ENCODE measurements at places on chromosomes 11 and 22.

- peak; percentile 23 for DNase-seq
These were observed 21.9 kb downstream of the SUN2 start for GRCh38 chr22:38733724-38734381.

DNA sequence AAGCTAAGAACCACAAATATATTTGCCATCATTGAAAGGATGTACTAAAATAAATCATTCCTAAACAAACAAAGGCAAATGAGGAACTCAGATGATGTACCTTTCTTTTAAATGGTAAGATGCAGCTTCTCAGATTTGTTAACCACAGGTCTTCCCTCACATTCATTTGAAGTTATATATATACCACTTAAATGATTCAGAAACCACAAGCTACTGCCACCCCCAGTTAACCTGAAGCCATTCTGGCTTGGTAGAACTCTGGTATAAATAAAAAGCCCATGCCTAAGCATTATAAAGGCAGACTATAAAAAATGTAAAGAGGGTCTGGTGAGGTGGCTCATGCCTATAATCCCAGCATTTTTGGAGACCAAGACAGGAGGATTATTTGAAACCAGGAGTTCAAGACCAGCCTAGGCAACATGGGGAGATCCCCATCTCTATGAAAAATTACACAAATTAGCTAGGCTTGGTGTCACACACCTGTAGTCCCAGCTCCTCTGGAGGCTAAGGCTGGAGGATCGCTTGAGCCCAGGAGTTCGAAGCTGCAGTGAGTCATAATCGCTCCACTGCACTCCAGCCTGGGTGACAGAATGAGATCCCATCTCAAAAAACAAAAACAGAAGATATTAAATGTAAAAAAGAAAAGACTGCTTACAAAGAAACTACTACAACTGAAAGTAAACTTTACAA lies 1185.3 kb downstream of the JRKL start:
- DNase-seq = no peak

DNA sequence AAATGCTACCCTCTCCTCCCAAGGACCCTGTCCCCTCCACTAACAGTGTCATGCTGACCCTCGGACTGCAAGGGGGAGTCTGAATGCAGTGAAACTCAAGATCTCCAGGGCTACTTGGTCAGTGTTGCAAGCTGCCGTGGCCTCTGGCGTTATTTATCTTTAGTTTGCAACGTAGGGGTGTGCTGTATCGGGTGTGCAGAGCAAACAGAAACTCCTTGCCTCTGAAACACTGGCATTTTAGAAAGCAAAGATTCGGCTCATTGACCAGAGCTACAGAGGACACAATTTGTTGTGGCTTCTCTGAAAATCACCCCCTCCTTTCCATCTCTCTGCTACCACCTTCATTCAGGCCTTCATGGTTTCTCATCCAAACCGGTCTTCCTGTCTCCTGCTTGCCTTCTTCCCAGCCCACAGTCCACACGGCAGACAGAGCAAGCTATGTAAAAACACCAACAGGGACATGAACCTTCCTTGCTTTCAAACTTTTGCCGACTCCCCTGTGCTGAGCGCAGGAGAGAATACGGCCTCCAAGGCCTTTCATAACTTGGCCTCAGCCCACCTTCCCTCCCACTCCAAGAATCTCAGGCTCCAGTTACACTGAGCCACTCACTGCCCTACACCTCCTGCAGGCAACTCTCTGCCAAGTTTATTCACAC lies 14.9 kb downstream of the FZD4 start:
- DNase-seq = peak; percentile 56

DNA sequence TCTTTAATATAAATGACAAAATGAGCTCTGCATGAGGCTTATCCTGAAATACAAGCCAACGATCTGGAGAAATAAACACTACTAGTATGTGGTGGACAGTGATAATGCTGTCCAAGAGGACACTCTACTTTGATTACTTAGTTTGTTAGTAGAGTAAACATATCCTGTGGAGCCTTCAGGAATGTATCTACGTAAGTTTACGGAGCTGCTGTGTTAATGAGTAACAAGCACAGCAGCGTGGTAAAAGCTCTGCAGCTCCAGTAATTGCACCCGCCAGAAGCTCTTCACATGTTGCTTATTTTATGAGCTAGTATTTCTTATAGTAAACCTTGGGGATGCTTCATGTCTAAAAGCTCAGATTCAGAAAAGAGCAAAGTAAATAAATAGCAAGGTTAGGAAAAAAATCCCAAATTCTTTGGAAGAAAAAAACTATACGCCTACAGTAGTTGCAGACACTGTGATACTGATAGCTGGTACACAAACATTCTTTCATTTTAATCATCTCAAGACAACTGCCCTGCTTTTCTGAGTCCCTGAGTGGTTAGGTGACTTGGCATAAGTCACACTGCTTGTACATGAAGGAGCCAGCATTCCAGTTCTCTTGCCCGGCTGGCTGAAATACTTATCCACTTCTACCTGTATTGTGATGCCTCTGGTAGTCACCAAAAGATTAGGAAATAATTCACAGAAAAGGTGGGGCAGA lies 32.7 kb upstream of the CCDC34 start:
- peak; percentile 21 for DNase-seq

DNA sequence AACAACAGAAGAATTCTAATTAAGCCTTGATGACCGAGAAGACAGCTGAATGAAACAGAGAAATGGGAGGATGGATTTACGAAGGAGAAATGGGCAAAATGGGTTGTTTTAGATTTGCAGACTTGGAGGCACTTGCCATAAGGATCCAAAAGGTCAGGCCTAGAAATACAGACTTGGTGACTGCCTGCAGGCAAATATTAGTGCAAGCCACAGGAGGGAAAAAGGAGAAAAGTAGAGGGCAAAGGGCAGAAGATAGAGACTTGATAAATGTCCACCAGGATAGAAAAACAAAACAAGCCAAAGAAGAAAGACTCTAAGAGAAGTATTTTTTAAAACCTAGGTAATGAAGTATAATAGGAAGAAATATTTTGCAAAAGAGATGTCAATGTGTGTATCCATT lies 13.1 kb downstream of the CCDC34 start:
- DNase-seq = no peak

GRCh38 chr22:47929073-47929472 lies 1166.6 kb downstream of the TBC1D22A start:
- no peak for DNase-seq

DNA sequence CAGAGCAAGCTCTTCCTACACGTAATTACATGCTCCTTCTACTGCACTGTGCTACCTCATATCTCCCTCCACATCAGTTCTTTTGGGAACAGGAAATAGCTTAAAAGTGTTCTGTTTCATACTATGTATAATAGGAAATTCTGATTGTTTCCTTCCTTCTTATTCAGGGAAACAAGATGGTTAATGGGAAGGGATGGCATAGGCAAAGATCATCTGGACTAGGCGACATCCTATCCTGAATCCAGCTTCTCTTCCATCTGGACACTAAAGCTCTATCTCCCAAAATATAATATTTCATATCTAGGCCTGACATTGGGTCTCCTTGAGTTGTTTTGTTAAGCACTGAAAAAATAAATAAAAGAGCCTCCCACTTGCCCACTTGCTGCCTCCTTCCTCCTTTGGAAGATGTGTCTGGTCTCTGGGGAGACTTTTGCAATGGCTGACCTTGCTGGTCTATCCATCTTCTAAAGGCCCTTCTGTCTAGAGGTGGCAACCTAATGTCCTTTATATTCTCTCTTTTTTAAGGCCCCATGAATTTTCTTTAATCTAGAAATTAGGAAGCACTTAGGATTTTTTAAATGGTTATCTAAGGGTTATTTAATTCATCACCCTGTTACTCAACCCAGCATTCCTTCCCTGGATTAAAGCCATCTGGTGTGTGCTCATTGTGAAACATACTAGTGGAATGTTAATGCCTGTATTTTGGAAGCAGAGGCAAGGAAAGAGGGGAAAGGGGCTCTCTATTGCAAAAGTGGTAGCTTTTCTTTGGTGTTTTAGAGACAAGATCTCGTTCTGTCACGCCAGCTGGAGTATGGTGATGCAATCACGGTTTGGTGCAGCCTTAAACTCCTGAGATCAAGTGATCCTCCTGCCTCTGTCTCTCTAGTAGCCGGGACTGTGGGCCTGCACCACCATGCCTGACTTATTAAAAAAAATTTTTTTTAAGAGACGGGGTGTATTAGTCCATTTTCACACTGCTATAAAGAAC lies 20.6 kb downstream of the CLMP start:
- peak; percentile 99 for DNase-seq

GRCh38 chr11:74220376-74220775 lies 49.3 kb downstream of the PPME1 start:
- no peak for DNase-seq

DNA sequence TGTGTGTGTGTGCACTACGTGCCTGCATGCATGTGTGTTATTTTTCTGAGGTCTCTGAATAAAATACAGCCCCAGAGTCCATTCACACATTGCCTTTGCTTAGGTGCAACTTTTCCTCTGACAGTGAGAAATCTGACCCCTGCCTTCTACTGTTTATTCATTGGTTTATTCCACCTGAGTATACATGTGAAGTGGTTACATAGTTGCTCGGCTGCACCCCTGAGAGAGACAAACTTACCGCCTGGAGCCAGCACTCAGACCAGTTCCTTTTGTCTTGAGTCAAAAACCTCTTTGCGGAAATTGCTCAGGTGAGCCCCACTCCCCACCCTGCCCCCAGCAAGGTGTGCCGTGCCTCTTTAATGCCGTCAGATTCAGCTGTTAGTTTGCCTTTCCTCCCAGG lies 363.6 kb downstream of the BRD1 start:
- DNase-seq = no peak

DNA sequence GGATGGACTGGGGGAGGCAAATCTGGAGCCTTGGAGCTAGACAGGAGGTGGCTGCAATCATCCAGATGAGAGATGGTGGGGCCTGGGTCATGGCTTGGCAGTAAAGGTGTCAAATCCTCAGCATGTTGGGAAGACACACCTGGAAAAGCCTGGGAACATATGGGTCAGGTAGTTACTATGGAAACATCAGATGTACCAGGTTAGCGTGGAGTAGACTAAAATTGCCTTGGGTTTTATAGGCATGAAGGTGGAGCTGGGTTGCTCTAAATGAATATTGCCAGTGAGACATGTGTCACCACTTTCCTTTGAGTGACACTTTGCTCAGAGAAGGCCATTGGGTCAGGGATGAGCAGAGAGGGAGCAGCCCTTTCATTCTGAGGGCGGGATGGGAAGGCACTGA lies 473.7 kb downstream of the TBC1D22A start:
- no peak for DNase-seq

DNA sequence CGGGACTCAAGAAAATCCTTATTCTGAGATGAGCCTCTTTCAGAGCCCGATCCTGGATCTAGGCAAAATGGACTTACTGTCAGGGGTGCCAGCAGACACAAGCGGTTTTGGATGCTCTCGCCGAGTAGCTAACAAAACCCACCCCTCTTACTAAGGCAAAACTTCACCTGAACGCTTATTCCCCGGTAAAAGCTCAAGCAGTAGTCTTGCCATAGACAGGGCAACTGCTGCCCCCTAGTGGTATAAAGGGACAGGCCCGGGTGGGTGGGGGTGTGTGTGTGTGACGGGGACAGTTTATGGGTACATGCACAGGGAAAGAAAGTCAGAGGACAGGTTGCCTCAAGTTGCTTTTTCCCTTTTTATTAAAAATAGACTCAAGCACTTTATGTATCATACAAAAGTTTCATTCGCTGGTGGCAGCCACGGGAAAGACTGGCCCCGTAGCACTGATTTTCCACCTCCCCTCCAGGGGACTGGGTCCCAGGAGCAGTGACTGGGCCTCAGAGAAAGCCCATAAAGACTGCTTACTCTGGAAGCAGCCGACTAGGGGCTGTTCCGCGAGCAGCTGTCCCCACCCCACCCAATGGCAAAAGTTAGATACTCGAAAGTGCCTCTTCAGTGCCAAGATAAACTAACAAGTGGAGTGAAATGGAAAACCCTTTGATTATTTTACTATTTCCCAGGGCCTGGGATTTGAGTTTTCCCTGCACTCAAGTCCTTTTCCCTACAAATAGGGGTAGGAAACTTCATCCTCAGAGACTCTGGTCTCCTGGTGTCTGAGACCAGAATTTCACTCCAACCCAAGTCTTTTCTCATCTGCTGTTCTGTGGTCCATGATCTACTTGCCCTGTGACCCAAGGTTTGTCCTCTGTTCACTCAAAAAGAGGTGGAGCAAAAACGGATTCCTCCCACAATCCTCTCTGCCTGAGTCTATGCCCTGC lies 4.7 kb downstream of the YPEL4 start:
- DNase-seq = peak; percentile 63

DNA sequence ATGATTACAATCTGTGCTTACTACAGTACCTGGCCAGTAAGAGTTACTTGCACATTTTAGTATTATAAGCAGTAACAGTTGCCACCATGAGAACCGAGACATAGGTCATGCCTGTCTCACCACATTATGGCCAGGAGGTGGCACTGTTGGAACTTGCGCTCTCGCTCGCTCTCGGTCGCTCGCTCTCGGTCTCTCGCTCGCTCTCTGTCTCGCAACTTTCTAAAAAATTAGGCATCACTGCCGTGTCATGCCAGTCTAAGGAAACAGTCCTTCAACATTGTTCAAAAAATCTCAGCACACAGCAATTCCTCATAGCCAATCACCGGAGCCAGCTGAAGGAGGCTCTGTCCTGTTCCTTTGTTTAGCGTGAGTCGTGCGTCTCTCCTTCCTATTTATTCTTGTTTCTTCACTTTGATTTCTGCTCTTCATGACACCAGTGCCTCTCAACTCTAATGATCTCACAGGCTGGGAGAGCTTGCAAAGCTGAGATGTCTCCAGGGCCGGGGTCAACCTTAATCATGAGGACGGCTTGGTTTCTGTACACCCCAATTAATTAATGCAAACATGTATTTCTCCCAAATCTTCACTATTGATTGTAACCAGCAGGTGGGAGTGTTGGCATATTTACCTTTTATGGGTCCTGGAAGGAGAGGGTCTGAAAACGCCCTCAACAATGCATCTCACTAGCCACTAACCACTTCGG lies 6.3 kb upstream of the ADAMTS8 start:
- DNase-seq = peak; percentile 75

DNA sequence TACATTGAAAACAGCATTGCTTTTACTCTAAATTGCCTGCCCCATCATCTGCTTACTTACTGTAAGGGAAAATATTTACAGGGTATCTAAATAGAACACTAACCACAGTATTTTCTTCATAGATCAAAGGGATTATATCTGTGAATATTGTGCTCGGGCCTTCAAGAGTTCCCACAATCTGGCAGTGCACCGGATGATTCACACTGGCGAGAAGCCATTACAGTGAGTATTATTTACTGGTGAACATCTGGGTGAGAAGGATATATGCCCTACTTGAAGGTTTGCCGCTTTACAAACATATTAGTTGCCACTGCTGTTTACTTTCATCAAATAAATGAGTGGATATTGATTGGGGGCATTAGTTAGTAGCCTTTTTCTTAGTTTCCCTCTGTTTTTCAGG lies 5.9 kb upstream of the CNTF start:
- peak; percentile 93 for DNase-seq

- DNase-seq = no peak
These were observed 8.2 kb upstream of the PRSS23 start for GRCh38 chr11:86792150-86792549.
